Kidney (tissue), 22 donors: ENCODE measurements at places on chromosomes 6 and 20. TPM values are rescaled to one million over a fixed set of nuclear protein-coding genes. Genes with fewer than 3 reads are reported as not detected.

DNA sequence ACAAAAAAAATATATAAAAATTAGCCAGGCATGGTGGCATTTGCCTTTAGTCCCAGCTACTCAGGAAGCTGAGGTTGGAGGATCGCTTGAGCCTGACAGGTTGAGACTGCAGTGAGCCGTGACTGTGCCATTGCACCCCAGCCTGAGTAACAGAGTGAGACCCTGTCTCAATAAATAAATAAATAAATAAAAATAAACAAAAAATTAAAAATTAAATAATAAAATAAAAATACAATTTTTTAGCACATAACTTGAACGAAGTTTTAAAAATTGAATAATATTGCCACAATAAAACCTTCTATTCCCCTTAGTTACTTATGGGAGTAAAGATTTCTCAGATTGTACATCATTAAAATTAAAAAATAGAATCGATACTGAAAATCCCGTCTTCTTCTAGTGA is 29.2 kb upstream of the CGA start:
- H3K36me3 ChIP-seq, result no peaks in the 10 kb centered on the region
- no peak overlapping the region for H3K4me3 ChIP-seq
- no peaks in the 10 kb centered on the region for H3K4me1 ChIP-seq
- peak; percentile 21 for DNase-seq
- H3K27me3 ChIP-seq, result no peaks in the 10 kb centered on the region

- H3K36me3 ChIP-seq, result no peaks in the 10 kb centered on the region
- H3K4me1 ChIP-seq, result no peaks in the 10 kb centered on the region
- no peak overlapping the region for H3K27ac ChIP-seq
- H3K4me3 ChIP-seq, result no peak overlapping the region
- no peaks in the 10 kb centered on the region for H3K27me3 ChIP-seq
Observed at GRCh38 chr6:45571159-45571558, 193.4 kb upstream of the SUPT3H start.

GRCh38 chr20:4091490-4092479 is 76.4 kb upstream of the RNF24 start:
- H3K4me1 ChIP-seq, result no peaks in the 10 kb centered on the region
- H3K27me3 ChIP-seq, result no peaks in the 10 kb centered on the region
- no peak overlapping the region for H3K27ac ChIP-seq
- no peak overlapping the region for H3K4me3 ChIP-seq
- H3K36me3 ChIP-seq, result no peaks in the 10 kb centered on the region
- DNase-seq, result no peak

GRCh38 chr6:107657373-107657754 is 166.7 kb downstream of the SCML4 start:
- H3K4me3 ChIP-seq, result no peak overlapping the region
- no peak for DNase-seq
- H3K27me3 ChIP-seq, result no peaks in the 10 kb centered on the region
- no peaks in the 10 kb centered on the region for H3K36me3 ChIP-seq
- H3K27ac ChIP-seq, result no peak overlapping the region

GRCh38 chr6:144259986-144260385 is 25.1 kb upstream of the UTRN start:
- no peaks in the 10 kb centered on the region for H3K36me3 ChIP-seq
- DNase-seq, result no peak
- H3K27ac ChIP-seq, result no peak overlapping the region
- H3K27me3 ChIP-seq, result no peaks in the 10 kb centered on the region
- no peaks in the 10 kb centered on the region for H3K4me1 ChIP-seq

GRCh38 chr6:152293404-152293803 is 343.8 kb downstream of the SYNE1 start:
- peaks cover 8% of the 10 kb centered on the region for H3K36me3 ChIP-seq
- peaks cover 8% of the 10 kb centered on the region for H3K4me1 ChIP-seq
- DNase-seq, result no peak
- H3K4me3 ChIP-seq, result no peak overlapping the region
- H3K27me3 ChIP-seq, result no peaks in the 10 kb centered on the region

DNA sequence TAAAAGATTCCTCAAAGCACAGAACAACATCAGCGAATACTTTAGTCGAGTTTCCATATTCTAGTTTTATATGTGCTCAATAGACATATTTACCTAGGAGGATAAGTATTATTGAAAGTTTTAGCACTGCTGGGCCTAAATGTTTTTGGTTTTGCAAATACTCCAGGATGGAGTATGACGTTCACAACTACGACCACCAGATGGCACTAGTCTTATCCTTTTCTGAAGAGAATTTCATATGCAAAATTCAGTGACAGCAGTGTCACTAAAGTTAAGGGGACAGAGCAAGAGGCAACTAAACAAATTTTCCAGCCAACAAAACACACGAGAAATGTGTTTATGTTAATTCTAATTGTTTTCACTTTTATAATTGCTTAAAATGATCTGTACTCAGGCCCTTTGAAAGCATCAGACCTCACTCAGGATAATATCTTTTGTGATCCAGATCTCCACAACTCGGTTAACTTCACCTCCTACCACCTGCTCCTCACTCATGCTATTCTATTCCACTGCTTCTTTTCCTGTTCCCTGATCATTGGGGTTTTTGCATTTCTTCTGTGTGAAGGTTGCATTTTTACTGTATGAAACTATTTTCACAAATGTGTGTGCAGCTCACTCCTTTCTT is 220.8 kb downstream of the TRDN start:
- H3K4me1 ChIP-seq, result no peaks in the 10 kb centered on the region
- peak; percentile 69 for DNase-seq
- no peak overlapping the region for H3K27ac ChIP-seq
- no peak overlapping the region for H3K4me3 ChIP-seq
- no peaks in the 10 kb centered on the region for H3K27me3 ChIP-seq

- no peak overlapping the region for H3K27ac ChIP-seq
- no peak for DNase-seq
- no peaks in the 10 kb centered on the region for H3K4me1 ChIP-seq
- no peaks in the 10 kb centered on the region for H3K27me3 ChIP-seq
- H3K4me3 ChIP-seq, result no peak overlapping the region
Observed at GRCh38 chr20:50817776-50818172, 22.9 kb downstream of the BCAS4 start.

GRCh38 chr20:6689339-6689973 is 78.0 kb upstream of the BMP2 start:
- no peak overlapping the region for H3K4me3 ChIP-seq
- no peaks in the 10 kb centered on the region for H3K36me3 ChIP-seq
- no peak overlapping the region for H3K27ac ChIP-seq
- DNase-seq, result no peak
- H3K4me1 ChIP-seq, result no peaks in the 10 kb centered on the region
- H3K27me3 ChIP-seq, result no peaks in the 10 kb centered on the region

DNA sequence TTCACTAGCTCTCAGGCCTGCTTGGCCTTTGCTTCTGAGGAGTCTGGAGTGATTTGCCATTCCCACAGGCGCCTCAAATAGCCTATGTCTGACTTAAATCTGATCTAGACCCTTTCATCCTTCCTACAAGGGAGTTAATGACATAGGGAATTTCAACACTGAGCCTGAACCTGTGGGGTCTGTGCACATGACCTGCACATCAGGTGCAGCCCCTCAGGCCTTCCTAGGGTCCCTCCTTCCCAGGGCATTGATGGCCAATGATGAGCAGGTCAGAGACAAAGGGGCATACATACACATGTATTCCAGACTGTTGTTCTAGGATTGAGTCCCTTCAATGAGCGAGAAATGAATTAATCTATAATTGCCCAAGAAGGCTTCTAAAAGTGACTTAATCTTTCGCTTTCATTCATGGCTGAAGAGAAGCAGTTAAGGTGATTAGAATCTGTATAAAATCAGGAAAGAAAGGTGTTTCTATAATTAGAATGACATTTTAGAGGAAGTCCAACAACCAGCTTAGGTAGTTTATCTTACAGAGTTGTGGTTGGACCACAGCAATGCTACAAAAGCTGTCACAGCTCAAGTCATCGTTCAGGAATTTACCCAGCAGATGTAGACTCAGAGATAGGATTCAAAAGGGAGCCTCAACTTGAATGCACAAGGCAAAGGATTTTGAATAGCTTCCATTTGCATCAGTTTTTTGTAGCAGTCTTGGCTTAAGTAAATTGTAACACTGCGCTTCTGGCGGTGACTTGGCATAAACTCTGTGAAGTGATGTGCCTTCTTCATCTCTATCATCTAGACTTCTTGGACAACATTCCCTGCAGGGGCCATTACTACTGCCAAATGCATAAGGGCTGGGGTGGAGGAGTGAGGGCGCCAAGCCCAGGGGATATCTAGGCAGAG is 27.0 kb upstream of the TBC1D7 start:
- no peak overlapping the region for H3K4me3 ChIP-seq
- no peak for DNase-seq
- no peaks in the 10 kb centered on the region for H3K4me1 ChIP-seq
- no peak overlapping the region for H3K27ac ChIP-seq
- no peaks in the 10 kb centered on the region for H3K36me3 ChIP-seq

DNA sequence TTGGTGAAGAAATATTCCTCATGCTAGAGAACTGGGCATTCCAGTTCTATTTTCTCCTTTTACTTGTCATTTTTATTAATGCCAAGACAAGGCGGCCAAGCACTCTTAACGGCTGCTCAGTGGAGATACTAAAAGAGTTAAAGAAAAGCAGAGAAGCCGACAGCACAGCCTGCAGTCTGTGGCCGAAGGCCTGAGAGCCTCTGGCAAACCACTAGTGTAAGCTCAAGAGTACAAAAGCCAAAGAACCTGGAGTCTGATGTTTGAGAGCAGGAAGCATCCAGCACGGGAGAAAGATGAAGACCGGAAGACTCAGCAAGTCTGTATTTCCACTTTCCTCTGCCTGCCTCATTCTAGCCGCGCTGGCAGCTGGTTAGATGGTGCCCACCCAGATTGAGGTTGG is 167.1 kb upstream of the FUT9 start:
- no peaks in the 10 kb centered on the region for H3K36me3 ChIP-seq
- DNase-seq, result peak; percentile 1
- no peak overlapping the region for H3K4me3 ChIP-seq
- H3K4me1 ChIP-seq, result no peaks in the 10 kb centered on the region

DNA sequence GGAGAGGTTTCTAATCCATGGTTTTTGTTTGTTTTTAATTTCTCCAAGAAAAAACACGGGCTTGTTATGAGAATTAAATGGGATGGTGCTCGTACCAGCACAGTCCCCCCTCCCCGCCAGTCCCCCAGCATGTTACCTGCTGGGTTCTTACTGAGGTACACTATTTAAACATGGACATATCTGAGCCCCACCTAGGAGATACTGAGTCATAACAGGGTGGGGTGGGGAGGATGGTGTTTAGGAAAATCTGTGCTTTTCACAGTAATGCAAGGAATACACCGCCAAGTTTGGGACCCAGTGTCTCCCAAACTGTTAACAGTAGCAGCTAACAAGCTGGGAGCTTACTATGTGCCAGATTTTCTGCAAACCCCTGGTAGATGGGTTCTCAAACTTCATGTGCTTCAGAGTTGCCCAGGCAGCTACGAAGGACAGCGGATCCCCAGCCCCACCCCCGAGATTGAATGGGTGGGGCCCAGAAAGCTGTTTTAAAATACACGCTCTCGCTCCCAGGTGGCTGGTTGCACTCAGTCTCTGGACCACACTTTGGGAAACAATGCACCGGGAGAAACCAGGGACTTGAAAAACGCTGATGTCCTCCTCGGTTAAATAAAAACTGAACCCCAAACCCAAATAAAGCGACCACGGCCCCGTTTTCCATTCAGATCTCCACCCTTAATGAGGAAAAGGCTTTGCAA is 995 bp downstream of the ZFP64 start:
- H3K27ac ChIP-seq, result no peak overlapping the region
- H3K27me3 ChIP-seq, result no peaks in the 10 kb centered on the region
- no peak for DNase-seq
- H3K36me3 ChIP-seq, result peaks cover 9% of the 10 kb centered on the region
- no peaks in the 10 kb centered on the region for H3K4me1 ChIP-seq

DNA sequence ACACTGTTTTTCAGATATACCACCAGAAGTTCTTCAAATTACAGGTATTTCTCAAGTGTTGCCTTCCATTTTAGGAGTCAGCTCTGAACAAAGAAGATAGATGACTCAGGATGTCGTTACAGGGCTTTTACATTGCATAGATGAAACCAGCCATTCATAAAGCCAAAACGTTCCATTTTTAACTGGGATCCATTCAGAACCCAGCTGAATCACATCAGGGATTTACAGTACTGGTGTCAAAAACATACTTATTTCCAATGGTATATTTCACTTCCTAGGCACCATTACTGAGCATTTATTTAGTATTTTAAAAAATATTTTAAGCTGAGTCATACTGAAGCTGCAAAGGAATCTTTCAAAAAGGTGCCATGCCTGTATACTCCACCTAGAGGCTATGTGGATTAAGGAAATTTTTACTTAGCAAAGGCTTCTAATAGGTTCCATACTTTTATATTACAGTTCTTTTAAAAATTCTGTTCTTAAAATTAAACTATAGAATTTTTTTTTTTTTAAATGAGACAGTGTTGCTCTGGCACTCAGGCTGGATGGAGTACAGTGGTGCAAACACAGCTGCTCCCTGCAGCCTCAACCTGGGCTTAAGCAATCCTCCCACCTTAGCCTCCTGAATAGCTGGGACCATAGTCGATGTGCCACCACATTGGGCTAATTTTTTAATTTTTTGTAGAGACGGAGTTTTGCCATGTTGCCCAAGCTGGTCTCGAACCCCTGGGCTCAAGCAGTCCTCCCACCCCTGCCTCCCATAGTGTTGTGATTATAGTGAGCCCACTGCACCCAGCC is 2.6 kb downstream of the ASF1A start:
- DNase-seq, result no peak
- H3K4me3 ChIP-seq, result no peak overlapping the region
- no peaks in the 10 kb centered on the region for H3K27me3 ChIP-seq
- H3K36me3 ChIP-seq, result no peaks in the 10 kb centered on the region
- H3K4me1 ChIP-seq, result no peaks in the 10 kb centered on the region

DNA sequence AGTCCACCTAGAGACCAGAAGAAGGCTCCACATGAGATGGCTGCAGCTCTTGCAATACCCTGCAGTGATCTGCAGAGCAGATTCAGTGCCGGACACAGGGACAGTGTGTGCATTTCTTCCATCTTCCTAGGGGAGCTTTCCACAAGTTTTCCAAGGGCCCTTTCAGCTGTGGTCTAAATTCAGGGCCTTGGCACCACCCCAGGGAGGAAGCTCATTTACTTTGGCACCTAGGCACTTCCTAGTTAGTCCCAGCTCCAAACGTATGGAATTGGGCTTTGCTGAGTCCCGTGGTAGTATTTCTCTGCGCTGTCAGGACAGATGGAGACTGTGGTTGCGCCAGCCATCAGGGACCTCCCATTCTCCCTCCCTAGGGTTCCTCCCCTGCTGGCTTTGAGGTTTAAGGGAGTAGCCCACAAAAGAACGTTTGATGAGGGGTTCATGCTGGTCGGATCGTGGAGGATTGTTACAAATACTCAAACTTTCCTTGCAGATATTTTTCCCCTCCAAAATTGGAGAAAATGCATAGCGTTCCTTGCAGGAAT is 182.3 kb upstream of the UST start:
- no peak overlapping the region for H3K4me3 ChIP-seq
- no peak for DNase-seq
- H3K27me3 ChIP-seq, result no peaks in the 10 kb centered on the region
- no peak overlapping the region for H3K27ac ChIP-seq
- no peaks in the 10 kb centered on the region for H3K4me1 ChIP-seq

The DOP1A gene
- 31.6 TPM for total RNA-seq

The MLN gene
- not detected for total RNA-seq

The BAK1 gene
- total RNA-seq, result 22.3 TPM

The GFRA4 gene
- not detected for total RNA-seq

The FBXO5 gene
- total RNA-seq, result 4.5 TPM

The GRM1 gene
- 0.19 TPM for total RNA-seq

The TSPO2 gene
- total RNA-seq, result 0.44 TPM

The SALL4 gene
- 0.09 TPM for total RNA-seq
